ENCODE measurements at places on chromosomes 6 and 20.

- H3K4me1 ChIP-seq, result no peaks in the 10 kb centered on the region
- H3K36me3 ChIP-seq, result no peaks in the 10 kb centered on the region
- no peak overlapping the region for H3K4me3 ChIP-seq
- no peak for DNase-seq
Observed at GRCh38 chr6:91082311-91082832, 495.5 kb upstream of the MAP3K7 start.

DNA sequence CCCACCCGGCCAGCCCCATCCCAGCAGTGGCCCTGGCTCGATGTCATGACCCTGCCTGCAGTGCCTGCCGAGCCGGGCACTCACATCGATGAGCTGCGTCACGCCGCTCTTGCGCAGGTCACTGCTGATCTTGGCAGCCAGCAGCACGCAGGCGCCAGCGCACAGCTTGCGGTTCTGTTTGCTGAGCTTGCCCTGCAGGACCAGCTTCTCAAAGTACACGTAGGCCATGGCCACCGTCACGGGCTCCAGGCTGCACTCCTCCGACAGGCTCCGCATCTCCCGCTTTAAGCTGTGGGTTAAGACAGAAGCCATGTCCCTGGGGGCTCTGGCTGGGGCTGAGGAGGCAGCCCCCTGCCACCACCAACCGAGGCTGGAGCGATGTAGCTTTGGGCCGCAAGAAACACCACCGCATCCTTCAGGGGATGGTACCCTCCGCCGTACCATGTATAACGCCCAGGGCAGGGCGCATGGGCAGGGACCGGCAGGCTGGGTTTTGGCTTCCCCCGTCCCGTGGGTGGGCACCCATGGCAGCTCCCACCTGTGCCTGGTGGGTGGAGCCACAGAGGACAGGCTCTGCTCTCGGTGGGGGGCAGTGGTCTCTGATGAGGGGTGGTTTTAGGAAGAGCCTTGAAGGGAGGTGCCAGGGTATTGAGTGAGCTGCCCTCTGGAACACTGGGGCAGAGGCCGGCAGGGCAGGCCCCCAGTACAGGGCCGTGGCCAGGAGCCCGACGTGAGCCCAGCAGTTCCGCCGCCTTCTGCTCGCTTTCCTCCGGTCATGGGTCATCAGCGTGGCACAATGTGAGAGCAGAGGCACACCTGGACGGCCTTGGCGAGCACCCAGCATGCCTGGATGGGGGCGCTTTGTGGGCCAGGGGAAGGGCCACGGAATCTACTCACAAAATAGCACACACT lies 4.5 kb downstream of the RPS21 start:
- peaks cover 27% of the 10 kb centered on the region for H3K4me1 ChIP-seq
- H3K4me3 ChIP-seq, result no peak overlapping the region
- H3K27me3 ChIP-seq, result no peaks in the 10 kb centered on the region
- no peak for DNase-seq

DNA sequence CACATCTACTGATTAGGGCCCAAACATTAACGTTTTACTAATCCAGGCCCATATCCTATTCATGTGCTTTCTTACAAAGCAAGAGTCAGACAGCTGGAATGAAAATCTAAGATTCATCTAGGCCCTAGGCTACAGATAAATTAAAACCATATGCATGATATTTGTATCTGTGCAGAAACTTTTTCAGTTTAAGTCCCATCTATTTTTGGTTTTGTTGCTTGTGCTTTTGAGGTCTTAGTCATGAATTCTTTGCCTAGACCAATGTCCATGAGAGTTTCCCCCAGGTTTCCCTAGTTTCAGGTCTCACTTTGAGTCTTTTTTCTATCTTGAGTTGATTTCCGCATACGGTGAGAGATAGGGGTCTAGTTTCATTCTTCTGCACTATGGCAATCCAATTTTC lies 20.2 kb downstream of the ADNP start:
- peaks cover 48% of the 10 kb centered on the region for H3K4me1 ChIP-seq
- no peak overlapping the region for H3K4me3 ChIP-seq
- no peaks in the 10 kb centered on the region for H3K27me3 ChIP-seq
- no peak overlapping the region for H3K27ac ChIP-seq

- H3K27me3 ChIP-seq, result no peaks in the 10 kb centered on the region
- DNase-seq, result no peak
- H3K27ac ChIP-seq, result no peak overlapping the region
- no peak overlapping the region for H3K4me3 ChIP-seq
Observed at GRCh38 chr6:128350416-128351254, 169.8 kb downstream of the PTPRK start.

GRCh38 chr6:73983367-73983766 lies 287.4 kb downstream of the CD109 start:
- no peaks in the 10 kb centered on the region for H3K4me1 ChIP-seq
- no peaks in the 10 kb centered on the region for H3K36me3 ChIP-seq
- DNase-seq, result no peak

DNA sequence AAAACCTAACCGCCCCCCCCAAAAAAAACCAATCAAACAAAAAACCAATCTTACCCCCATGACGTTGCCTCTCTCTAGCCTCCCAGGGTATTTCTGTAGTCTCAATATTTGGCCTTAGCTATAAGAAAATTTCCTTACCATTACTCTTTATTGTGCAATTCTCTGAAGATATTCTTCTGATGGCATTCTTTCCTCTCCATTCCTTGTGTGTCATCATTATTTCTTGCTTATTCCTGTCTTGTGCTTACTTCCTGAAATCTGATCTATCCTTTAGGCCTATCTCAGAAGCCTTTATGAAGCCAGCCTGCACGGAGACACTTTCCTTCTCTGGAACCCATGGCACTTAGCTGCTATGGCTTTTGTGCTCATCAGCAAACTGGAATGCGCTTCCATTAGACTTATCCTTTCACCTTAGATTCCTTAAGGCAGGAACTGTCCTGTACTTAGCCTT lies 65.9 kb upstream of the DDR1 start:
- H3K36me3 ChIP-seq, result peaks cover 23% of the 10 kb centered on the region
- peak overlapping the region; percentile 11 for H3K27ac ChIP-seq
- peaks cover 74% of the 10 kb centered on the region for H3K4me1 ChIP-seq
- no peak for DNase-seq

GRCh38 chr20:41655962-41656618 lies 37.9 kb upstream of the CHD6 start:
- H3K36me3 ChIP-seq, result no peaks in the 10 kb centered on the region
- peaks cover 7% of the 10 kb centered on the region for H3K4me1 ChIP-seq
- peaks cover 6% of the 10 kb centered on the region for H3K27me3 ChIP-seq
- no peak for DNase-seq

DNA sequence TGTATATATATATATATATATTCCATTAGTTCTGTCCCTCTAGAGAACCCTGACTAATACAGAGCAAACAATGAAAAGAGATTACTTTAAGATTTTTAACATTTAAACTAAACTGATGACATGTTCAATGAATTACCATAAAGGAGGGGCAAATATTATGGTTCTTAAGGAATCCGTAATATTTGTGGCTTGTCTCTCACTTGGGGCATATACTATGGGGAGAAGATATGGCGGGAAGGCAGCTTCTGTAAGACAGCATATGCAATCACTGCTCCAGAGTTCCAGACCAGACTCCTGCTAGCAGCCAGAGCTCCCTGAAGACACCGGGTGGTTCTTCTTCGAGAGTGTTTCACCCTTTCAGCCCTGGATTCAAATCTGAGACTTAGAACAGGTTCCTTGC lies 321.1 kb upstream of the NT5E start:
- no peak for DNase-seq
- H3K27ac ChIP-seq, result no peak overlapping the region
- no peaks in the 10 kb centered on the region for H3K36me3 ChIP-seq
- no peaks in the 10 kb centered on the region for H3K4me1 ChIP-seq
- no peaks in the 10 kb centered on the region for H3K27me3 ChIP-seq

- no peaks in the 10 kb centered on the region for H3K4me1 ChIP-seq
- H3K36me3 ChIP-seq, result no peaks in the 10 kb centered on the region
- DNase-seq, result no peak
- no peak overlapping the region for H3K27ac ChIP-seq
- no peak overlapping the region for H3K4me3 ChIP-seq
- peaks cover 9% of the 10 kb centered on the region for H3K27me3 ChIP-seq
Observed at GRCh38 chr6:84003131-84003530, 30.4 kb upstream of the MRAP2 start.

DNA sequence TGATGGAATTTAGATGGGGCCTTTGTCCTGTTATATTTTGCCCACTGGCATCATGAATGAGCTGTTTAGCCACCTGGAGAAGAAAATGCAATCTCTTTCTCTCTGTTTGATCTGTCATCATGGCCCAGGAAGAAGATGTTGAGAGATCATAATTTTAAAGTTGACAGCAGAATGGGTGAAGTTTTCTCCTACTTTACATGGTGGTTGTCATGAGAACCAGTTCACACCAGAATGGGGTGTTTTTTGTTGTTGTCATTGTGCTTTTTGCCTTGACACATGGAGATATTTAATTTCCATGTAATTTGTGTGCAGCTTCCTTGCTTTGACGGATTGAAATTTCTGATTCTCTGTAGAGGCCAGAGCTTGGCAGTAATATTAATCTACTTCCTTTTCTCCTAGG lies 122.5 kb downstream of the FARS2 start:
- H3K4me3 ChIP-seq, result no peak overlapping the region
- no peaks in the 10 kb centered on the region for H3K4me1 ChIP-seq

DNA sequence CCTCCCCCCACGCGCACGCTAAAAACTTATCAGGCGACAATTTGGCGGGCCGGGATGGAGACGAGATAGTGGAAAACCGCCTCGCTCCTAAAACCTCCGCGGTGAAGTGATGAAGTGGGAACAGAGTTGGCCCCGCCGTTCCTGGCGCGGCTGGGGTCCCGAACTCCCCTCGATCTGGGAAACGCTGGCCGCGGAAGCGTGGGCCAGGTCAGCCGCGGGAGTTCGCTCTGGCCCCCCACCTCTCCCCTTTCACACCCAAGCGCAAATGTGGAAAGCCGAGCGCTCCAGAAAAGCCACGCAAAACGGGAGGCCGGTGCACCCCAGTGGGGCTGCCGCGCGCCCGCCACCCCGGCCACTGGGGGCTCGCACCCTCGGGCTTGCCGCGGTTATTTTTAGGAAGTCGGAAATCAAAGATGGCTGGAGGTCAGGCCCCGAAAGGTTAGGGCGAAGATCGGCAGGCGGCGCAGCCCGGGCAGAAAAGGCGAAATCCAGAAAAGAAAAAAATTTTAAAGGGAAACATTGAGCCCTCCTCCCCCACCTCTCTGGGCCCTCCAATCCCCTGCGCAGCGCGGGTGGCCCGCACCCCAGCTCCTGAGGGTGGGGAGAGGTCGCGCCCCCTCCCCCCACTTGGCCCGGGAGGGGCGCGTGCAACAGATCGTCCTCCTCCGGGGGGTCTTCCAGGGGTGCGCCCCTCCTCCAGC lies 1.0 kb downstream of the SALL4 start:
- peaks cover 10% of the 10 kb centered on the region for H3K4me1 ChIP-seq
- H3K27ac ChIP-seq, result no peak overlapping the region
- H3K27me3 ChIP-seq, result peaks cover 63% of the 10 kb centered on the region

DNA sequence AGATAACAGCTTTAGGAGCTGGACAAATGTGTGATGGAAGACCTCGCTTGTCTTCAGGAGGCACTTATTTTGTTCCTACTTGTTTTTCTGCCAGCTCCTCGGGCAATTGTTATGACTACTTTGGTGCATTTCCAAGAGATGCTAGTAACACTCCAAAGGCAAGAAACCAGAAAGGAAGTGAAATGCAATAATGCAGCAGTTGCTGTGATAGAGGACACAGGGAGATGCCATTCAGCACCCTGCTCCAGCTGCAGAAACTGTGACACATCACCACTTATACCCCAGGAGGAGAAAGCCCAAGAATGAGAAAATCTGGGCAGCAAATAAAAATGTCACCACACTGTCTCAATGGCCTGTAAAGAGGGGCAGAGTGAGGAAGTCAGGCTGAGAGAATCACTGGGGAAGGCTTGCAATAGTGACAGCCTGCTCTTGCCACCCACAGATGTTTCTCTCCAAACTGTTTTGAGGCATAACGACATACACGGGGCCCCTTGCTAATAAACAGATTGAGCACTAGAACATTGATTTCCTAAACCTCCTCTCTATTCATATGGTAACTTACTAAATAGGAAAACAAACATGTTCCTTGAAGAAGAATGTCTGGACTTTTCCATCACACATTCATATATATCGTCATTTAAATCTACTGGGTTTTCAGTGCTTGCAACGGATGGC lies 231.0 kb upstream of the PRND start:
- H3K4me3 ChIP-seq, result no peak overlapping the region
- peaks cover 18% of the 10 kb centered on the region for H3K27me3 ChIP-seq
- no peak for DNase-seq
- no peaks in the 10 kb centered on the region for H3K4me1 ChIP-seq

DNA sequence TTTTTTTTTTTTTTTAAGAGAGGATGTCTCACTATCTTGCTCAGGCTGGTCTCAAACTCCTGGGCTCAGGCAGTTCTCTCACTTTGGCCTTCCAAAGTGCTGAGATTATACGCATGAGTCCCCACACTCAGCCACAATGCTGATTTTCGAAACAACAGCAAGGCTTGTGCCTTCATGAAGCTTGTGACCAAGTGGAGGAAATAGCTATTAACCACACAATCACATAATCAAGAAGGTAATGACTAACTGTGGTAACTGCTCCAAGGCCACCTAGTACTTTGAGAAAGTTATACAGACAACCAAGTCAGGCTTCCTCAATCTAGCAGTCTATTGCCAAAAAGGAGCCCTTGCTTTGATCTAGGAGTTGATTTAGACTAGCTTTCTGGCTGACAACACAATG lies 46.3 kb downstream of the SOD2 start:
- H3K36me3 ChIP-seq, result no peaks in the 10 kb centered on the region
- no peak overlapping the region for H3K4me3 ChIP-seq
- DNase-seq, result no peak
- H3K27me3 ChIP-seq, result no peaks in the 10 kb centered on the region
- H3K4me1 ChIP-seq, result peaks cover 2% of the 10 kb centered on the region

DNA sequence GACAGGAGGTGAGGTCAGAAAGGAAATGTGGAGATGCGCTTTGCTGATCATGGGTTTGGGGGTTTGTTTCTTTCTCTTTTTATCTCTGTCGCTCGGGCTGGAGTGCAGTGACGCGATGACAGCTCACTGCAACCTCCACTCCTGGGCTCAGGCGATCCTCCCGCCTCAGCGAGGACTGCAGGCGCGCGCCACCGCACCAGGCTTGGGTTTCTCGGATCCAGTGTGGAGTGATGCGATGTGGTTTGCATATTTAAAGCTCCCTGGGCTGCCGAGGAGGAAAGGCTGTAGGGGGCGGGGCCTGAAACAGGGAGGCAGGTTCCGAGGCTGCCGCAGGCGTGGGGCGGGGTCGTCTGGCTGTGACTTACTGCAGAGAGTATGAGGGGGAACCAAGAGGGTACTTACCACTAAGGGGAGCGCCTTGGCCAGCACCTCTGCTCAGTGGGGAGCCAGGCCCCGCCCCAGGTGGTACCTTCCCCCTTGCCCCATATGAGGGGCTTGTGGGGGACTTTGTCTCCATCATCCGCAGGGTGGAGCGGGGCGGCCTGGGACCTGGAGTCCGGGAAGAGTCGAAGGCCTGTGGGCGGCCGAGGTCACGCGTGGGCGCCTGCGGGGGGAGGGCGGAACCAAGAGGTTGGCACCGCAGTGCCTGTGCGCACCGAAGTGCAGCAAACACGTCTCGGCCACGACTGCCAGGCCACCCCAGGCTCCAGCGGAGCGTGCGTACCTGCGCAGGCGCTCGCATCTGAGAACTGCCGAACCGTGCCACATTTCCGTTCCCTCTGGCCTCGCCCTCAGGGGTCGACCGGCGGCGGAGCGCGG lies 12.7 kb upstream of the BAK1 start:
- peaks cover 2% of the 10 kb centered on the region for H3K27me3 ChIP-seq
- H3K4me3 ChIP-seq, result peak overlapping the region; percentile 61
- H3K4me1 ChIP-seq, result peaks cover 31% of the 10 kb centered on the region
- H3K27ac ChIP-seq, result peak overlapping the region; percentile 80

- peaks cover 8% of the 10 kb centered on the region for H3K36me3 ChIP-seq
- no peak overlapping the region for H3K4me3 ChIP-seq
- peaks cover 17% of the 10 kb centered on the region for H3K4me1 ChIP-seq
- H3K27me3 ChIP-seq, result no peaks in the 10 kb centered on the region
Observed at GRCh38 chr6:5682530-5682929, 324.2 kb downstream of the NRN1 start.

GRCh38 chr6:16273256-16273655 lies 34.9 kb downstream of the GMPR start:
- no peaks in the 10 kb centered on the region for H3K36me3 ChIP-seq
- peaks cover 7% of the 10 kb centered on the region for H3K4me1 ChIP-seq
- H3K27ac ChIP-seq, result no peak overlapping the region
- no peak for DNase-seq

Measured in activated CD4-positive, alpha-beta T cell treated with anti-CD3 and anti-CD28 coated beads, Interleukin-2, amount 10 ng/mL, durations not matched to agents 7 days and 5 days (primary cell).